CD8-positive, alpha-beta memory T cell (primary cell): ENCODE measurements at places on chromosomes 2 and 18. TPM values are rescaled to one million over a fixed set of nuclear protein-coding genes. Genes with fewer than 3 reads are reported as not detected.

Gene ERCC3
- 33.4 TPM for polyA plus RNA-seq

Gene RAB6C
- not detected for polyA plus RNA-seq

Gene MOGAT1
- polyA plus RNA-seq: not detected

Gene CYP27A1
- not detected for polyA plus RNA-seq

DNA sequence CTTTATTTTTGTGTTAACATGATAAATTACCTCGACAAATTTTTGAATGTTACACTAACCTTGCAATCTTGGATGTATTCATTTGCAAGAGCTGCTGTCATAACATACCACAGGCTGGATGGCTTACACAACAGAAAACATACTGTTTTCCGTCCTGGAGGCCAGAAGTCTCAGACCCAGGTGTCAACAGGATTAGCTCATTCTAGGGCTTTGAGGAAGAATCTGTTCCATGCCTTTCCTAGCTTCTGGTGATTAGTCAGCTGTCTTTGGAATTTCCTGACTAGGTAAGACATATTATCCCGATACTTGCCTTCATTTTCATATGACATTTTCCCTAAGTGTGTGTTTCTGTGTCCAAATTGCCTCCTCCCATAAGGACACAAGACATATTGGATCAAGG is 188.6 kb upstream of the CDH19 start:
- H3K27ac ChIP-seq: no peak overlapping the region
- H3K4me3 ChIP-seq: no peak overlapping the region
- H3K4me1 ChIP-seq: no peaks in the 10 kb centered on the region
- no peaks in the 10 kb centered on the region for H3K36me3 ChIP-seq
- no peak for DNase-seq

Gene FZD7
- not detected for polyA plus RNA-seq

Gene ACVR2A
- polyA plus RNA-seq: 3.2 TPM

Gene VIT
- 0.08 TPM for polyA plus RNA-seq

GRCh38 chr2:2777213-2777612 is 446.1 kb upstream of the MYT1L start:
- no peak for DNase-seq
- H3K4me3 ChIP-seq: no peak overlapping the region
- no peaks in the 10 kb centered on the region for H3K4me1 ChIP-seq
- no peaks in the 10 kb centered on the region for H3K36me3 ChIP-seq
- H3K27me3 ChIP-seq: no peaks in the 10 kb centered on the region
- no peak overlapping the region for H3K27ac ChIP-seq

Gene EDAR
- polyA plus RNA-seq: 0.64 TPM

Gene EPB41L3
- not detected for polyA plus RNA-seq
